CMK (cell line): ENCODE measurements at places on chromosomes 5 and 9.

DNA sequence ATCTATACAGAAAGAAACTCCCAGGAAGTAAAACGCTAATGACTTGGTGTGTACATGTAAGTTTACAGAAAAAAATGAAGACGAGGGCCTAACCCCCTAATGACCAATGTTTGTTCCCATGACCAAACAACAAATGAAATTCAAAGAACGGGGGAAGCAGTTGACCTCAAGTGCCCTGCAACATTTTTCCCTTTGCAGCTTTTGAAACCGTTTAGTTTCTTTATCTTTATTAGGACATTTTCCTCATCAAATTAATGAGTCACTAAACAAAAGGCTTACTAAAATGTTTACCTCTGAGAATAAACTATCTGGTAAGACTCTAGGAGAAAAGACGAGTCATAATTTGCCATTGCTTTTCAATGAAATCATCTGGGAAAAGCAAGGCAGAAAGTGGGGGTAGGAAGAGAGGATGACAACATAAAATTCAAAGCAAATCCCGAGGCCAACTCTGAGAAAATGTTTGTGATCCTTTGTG, 57.4 kb downstream of the LHFPL2 start:
- DNase-seq, result no peak

DNA sequence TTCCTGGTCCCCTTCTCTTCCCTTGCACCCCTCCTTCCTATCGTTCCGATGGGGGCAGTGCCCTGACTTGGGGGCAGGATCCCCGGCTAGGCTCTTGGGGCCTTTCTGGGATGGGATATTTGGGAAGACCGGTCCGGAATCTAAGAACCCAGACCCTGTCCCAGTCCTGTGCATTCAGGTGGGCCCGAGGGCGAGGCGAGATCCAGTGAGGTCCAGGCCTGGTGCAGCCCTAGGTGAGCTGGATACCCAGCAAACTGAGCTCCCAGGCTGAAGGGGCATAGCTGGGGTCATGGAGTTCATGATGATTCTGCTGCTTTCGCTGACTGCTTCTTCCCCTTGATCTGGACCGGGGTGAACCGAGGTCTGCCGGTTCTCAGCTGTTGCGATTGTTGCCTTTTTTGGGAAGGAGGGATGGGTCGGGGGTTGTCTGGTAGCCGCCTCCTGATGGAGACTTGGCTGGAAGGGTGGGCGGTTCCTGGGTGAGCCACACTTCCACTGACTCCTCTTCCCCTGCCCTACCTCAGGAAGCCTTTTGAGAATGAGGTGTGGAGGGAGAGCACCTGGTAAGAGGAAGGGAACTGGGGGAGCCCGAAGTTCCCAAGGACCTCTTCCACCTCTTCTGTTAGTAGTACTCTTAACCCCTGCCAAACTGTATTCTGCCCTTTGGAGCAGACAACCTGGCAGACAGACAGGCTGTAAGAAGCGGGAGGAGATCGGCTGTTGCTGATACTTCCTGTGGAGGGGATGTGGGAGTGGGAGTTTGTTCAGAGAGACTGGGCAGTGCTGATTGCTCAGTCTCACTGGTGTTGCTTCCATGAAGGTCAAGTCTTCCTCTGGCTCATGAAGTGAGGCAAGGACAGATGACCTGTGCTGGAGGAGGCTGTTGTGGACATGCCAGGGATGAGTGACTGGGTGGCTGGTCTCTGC, 1.0 kb downstream of the LRRC8A start:
- no peak for DNase-seq

DNA sequence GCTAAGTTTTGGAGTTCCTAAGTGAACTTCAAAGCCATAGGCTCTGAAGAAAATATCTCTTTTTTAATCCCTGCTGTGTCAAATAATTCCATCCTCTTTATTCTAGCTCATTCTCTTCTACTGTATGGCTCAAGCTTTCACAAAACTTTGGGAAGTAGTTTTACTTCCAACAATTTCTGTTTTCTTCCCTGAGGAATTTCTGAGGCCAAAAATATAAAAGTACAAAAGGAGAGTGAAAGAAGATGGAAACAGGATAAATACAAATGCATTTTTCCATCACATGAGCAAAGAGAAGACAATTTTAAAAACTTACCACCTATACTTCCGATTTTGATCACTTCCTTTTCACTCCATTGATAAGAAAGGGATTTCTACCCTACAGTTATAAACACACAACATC, 585.7 kb upstream of the DAB2 start:
- DNase-seq, result no peak

DNA sequence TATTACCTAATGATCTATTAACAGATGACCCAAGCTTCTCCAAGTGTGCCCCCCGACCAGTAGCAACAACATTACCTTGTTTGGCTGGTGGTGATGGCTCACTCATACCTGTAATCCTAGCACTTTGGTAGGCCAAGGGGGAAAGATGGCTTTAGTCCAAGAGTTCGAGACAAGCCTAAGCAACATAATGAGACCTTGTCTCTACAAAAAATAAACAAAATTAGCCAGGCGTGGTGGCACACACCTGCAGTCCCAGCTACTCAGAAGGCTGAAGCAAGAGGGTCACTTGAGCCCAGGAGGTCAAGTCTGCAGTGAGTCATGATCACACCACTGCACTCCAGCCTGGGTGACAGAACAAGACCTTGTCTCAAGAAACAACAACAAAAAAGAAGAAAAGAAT, 62.9 kb downstream of the GCNT1 start:
- no peak for DNase-seq

DNA sequence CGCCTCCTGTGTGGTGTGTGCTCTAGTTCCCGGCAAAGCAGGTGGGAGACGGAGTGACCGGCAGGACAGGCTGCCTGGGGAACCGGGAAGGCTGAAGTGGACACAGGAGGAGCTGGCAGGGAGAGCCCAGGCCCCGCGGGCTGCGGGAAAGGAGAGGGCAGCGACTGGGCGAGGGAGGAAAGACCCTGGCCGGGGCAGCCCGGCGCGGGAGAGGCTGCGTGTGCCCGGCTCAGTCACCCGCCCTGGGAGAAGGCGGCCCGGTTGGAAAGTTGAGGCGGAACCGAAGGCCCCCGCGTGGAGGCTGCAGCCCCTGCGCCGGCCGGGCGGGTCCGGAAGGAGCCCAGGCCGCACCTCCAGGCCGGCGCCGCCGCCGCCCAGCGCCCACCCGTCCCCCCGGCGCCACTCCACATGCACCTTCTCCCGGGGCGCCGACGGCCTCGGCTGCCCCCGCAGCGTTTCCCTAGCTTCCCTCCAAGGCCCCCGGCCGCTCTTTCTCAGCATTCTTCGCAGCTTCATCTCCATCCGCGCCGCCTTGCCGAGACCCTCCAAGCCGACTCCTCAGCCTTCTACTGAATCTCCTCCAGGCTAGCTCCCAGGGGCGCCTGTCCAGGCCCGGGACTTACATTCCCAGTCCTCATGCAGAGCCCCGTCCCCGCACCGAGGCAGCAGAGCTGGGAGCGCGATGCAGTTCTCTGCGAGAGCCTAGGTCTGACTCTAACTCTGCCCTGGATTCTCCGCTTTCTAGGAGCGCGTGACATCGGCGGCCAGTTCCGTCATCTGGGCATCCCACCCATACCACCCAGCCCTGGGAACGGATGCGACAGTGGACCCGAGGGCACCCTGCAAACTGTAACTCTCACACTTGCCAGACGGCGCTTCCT, 152.0 kb downstream of the ERCC6L2 start:
- no peak for DNase-seq

- no peak for DNase-seq
These were observed 9.9 kb downstream of the REEP2 start for GRCh38 chr5:138448481-138449398.

GRCh38 chr5:73987915-73988314, 361.9 kb downstream of the ARHGEF28 start:
- no peak for DNase-seq

- no peak for DNase-seq
These were observed 50.9 kb downstream of the VCAN start for GRCh38 chr5:83522446-83522845.

DNA sequence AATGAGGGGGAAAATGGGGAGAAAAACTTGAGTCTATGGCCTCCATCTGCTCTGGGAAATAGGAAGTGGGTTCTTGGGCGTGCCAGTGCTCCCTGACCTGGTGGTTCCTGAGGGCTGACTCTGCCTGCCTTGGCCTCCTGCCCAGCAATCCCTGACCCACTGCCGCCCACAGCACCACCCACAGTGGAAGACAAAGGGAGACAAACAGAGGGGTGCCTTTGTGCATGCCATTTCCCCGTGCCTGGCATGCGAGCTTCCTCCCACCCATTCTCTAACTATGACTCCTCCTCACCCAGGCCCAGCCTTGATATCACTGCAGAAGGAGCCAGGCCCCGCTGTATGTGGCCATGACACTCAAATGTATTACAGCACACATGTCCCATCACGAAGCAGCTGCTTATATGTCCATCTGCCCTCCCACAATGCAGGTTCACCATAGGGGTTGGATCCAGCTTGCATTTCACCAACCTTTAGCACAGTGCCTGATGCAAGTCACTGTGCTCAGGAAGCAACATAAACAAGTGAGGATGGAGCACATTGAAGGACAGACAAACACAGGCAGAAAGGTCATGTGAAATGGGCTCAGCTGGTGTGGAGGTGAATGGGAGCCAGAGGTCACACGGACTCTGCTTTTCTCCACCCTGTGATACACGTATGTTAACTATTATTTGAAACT, 84.4 kb downstream of the ADRB2 start:
- DNase-seq, result no peak

- no peak for DNase-seq
These were observed 59.2 kb downstream of the C9orf50 start for GRCh38 chr9:129561594-129562281.

DNA sequence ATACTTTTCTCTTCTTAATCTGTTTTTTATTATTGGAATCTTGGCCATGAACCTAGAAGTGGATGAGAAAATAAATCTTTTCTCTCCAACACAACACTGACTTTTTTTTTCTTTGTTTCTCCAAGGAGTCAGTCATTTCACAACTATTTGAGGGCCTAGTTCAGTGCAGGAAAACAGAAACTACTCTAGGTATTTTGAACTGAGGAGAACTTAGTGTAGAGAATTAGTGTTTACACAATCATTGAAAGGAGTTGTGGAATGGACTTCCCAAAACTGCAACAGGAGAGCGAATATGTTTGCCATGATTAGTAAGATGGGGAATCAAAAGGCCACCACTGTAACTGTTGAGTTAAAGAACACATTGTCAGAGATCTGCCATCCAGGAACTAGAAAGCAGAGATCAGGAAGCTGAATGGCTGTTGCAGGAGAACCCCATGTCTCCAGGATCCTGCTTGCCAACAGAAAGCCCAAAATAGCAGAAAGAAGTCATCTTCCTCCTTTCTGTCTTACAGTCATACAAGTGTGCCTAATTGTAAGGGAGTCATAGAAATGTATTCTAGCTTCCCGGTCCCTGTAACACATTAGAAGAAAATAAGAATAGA, 20.3 kb upstream of the PCDH1 start:
- no peak for DNase-seq

GRCh38 chr9:91939978-91940377, 10.1 kb downstream of the ROR2 start:
- DNase-seq, result no peak

DNA sequence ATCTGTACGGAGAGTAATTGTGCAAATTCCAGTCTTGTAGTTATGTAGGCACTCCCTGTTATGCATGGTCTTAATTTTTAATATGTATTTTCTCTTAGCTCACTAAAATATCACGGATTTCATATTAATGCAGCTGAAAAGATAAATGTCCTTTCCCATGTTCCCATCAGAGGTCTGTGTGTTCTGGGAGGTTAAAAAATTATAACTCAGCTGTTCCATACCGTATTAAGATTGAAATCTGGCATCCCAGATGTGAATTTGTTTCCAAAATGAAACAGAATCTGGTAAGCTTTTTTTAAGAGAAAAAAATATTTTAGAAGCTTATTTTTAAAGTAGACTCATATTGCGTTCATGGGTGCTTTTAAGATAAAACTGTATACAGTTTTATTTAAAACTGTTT, 44.3 kb downstream of the SEMA6A start:
- DNase-seq, result no peak

- DNase-seq, result no peak
These were observed 4.7 kb downstream of the KLHL3 start for GRCh38 chr5:137731176-137731575.

DNA sequence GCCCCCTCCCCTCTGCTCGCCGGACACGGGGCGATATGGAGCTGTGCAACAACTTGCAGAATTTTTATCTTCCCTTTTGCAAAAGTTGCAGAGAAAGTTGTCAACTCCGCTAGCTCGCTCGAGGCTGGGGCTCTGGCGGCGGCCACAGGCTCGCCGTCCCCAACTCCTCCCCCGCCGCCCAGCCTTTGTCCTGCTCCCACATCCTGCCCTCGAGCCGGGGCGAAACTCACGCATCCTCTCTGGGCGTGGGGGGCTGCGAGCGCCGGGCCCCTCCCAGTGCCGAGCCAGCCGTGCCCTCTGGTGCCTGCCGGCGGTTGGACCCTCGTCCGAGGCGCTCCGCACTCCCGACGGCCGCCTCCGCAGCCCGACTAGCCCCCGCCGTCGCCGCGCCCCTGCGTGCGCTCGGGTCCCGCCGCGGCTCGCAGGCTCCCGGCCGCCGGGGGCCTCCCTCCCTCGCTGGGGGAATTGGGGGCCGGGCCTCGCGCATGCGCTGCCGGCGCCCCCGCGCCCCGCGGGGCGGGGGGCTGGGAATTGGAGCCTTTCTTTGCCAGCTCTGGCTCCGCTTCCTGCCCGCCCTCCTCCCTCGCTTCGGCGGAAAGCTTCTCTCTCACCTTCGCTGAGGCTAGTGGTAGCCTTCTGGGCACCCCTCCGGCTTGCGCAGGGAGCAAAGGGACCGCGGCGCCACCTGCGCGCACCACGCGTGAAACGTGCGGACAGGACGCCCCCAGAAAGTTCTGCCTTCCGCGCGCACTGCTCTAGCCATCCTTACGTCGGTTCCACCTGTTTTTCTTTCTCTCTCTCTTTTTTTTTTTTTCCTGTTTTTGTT, at the start of gene CCNJL:
TSS of gene CCNJL (minus strand) at position 431 of the 826 bp plus-strand sequence. CDS start 641 bp downstream, outside the sequence.
- DNase-seq, result no peak

GRCh38 chr9:107466826-107467225, 22.7 kb downstream of the KLF4 start:
- DNase-seq, result no peak

- DNase-seq, result no peak
These were observed 28.8 kb downstream of the JAKMIP2 start for GRCh38 chr5:147753765-147754164.

- DNase-seq, result no peak
These were observed 1211.1 kb upstream of the CDH18 start for GRCh38 chr5:21199087-21199486.

DNA sequence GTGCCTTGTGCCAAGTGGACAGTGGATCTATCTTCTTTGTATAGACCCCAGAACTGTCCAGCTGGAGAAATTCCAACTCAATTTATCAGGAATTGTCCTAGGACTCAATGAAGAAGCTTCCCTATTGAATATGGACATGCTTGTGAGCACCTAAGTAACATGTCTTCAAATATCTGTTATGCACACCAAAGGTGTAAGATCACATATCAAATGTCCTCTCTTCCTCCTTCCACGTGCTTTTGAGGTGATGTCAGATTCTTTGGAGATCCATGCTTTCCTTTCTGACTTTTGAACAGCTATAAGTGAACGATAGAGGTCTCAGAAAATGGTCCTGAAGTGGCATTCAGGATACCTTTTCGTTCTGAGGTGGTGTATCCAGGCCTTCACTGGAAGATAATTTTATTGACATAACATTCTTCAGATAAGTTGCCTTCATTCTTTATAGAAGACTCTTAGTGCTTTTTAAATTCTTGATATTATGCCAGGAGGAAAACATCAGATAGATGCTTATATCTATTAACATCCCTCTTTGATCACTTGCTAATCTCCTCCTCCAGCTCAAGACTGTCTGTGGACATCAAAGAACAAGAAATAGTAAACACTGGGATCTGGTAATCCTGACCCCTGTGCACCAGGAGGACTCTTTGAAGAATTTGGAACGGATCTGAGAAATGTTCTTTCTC, 246.4 kb downstream of the SMARCA2 start:
- DNase-seq, result no peak

GRCh38 chr9:130448035-130448624, 3.4 kb downstream of the ASS1 start:
- DNase-seq, result peak; percentile 22

GRCh38 chr5:37211661-37212060, 37.5 kb downstream of the CPLANE1 start:
- no peak for DNase-seq
